Activated T-helper 2 cell treated with anti-CD3 and anti-CD28 coated beads, Interferon-gamma antibody, Interleukin-2, Interleukin-4, amounts not matched to agents 10 μg/mL and 5 μg/mL and 100 μg/mL, durations not matched to agents 14 hours and 24 hours and 36 hours (primary cell): ENCODE measurements at places on chromosomes 16 and 17. TPM values are rescaled to one million over a fixed set of nuclear protein-coding genes. Genes with fewer than 3 reads are reported as not detected.

GRCh38 chr16:49776085-49776595 lies 79.8 kb downstream of the ZNF423 start:
- DNase-seq: no peak

GRCh38 chr17:5667871-5668270 lies 83.6 kb upstream of the NLRP1 start:
- DNase-seq: no peak

The BCO1 gene
- total RNA-seq: not detected in 2 replicates

The CCDC154 gene
- 0.80 and 1.2 TPM in 2 replicates for total RNA-seq

The ICAM2 gene
- 83.2 and 85.6 TPM in 2 replicates for total RNA-seq

DNA sequence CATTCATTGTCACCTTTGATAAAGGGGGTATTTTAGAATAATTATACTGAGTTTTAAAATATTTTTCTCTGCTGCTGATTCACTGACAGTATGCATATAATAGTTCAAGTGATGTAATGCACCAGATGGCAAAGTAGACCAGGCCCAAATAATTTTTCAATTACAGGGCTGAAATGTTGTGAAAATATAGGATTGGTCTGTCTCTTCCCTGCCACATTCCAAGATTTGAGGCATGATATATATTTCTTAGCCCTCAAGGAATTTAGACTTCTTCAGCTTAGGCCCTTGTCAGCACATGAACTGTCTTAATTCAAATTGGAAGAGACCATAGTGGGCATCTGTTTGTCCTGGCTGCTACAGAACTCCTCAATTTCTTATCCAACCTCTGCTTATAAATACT lies 39.2 kb upstream of the SLC12A3 start:
- DNase-seq: no peak

The CHST4 gene
- 0.09 TPM in 1 of 2 replicates, not detected in the other for total RNA-seq

DNA sequence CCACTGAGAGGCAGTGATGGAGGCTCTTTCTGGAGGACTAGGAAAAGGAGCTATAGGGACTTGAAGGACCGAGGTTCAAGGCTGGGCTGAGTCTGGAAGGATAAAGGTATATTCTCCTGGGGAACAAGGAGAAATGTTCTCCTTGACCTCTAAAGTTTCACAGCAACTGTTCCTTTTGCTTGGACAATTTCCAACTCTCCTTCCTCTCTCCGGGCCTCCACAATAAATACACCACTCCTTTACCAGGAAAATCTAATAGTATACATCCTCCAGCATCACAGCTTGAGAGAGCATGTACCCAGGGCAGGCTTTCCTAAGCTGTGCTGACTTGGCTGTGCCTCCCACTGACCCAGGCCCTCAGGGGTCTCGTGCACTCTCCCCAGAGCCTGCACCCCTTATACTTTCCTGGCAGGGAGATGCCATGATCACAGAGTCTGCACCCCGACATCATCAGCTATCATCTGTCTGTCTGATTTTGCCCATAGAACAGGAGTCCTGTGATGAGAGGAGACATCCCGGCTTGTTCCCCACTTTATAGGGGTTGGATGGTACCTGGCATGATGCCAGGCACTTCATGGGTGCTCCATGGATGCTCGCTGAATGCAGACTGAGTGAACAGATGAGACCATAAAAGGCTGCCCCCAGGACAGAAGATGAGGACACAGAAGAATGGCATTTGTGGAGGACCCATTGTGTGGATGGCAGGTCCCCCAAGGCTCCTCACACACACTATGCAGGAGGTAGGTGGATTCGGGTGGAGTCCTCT lies 582.6 kb upstream of the CDH5 start:
- DNase-seq: no peak

The KCNJ16 gene
- total RNA-seq: not detected in 2 replicates

GRCh38 chr17:56113486-56113885 lies 39.8 kb upstream of the ANKFN1 start:
- no peak for DNase-seq

DNA sequence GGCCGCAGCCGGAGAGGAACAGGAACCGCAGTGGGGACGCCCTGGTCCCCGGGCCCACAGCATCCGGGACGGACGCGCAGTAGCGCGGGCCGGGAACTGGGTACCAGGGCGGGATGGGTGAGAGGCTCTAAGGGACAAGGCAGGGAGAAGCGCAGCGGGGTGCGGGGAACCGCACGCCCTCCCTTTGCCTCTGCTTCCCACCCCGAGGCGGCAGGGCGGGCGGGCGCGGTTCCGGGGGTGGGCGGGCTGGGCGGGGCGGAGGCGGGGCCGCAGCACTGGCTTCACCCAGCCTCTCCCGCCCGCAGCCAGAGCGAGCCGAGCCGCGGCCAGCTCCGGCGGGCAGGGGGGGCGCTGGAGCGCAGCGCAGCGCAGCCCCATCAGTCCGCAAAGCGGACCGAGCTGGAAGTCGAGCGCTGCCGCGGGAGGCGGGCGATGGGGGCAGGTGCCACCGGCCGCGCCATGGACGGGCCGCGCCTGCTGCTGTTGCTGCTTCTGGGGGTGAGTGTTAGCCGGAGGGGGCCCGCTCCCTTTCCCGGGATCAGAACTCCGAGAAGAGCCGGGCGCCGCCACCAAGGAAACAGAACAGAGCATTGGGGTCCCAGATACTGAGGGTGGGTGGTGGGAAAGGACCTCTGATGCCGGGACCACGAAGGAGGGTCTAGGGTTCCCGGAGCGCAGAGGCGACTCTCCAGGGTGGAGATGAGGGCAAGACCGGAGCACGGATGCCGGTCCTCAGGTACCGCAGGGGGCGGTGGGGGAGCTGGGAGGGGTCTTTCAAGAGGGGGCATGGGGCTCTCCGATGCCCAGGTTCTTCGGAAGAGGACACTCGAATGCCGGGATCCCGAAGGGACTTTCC lies at the start of gene NGFR:
Gene NGFR, plus strand, starts transcription at position 308 of the 856 bp plus-strand sequence. Its CDS starts 125 bp downstream, at position 433.
- DNase-seq: peak; percentile 51

DNA sequence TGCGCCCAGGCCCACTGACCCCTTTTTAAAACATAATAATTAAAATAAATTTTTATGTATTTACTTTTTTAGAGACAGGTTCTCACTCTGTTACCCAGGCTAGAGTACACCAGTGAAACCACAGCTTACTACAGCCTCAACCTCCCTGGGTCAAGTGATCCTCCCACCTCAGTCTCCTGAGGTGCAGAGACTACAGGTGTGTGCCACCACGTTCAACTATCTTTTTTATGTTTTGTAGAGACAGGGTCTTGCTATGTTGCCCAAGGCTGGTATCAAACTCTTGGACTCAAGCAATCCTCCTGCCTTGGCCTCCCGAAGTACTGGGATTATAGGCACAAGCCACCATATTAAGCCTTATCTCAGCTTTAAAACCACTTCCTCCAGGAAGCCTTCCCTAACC lies 56.1 kb upstream of the BCAR1 start:
- DNase-seq: no peak

The NPIPA7 gene
- 6.1 and 6.2 TPM in 2 replicates for total RNA-seq

DNA sequence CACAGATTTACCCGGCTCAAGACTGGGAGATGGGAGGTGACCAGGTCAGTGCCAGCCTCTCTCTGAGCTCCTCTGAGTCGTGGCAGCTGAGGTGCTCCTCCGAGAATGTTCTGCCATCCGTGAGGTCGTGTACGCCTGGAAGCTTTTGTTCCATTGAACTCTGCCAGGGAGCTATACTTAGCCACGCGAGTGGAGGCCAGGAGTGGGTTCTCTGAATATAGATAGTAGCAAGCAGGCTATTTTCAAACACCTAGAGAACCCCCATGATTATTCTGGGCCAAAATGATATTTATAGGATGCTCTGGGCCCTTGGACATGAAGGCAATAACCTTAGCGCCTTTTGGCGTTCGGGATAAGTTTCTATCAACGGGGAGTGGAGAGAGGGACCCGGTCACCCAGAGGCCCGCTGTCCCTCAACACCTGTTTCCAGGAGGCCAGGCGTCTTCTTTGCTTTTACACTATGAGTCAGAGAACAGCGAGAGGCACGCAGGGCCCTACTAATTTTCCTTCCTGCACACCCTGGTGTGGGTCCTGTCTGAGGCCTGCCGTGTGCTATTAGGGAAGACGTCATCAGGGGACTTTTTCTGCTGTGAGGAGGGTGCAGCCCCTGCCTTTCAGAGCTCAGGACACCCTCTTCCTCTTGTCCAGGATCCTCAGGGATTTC lies 11.0 kb upstream of the MVD start:
- DNase-seq: no peak

DNA sequence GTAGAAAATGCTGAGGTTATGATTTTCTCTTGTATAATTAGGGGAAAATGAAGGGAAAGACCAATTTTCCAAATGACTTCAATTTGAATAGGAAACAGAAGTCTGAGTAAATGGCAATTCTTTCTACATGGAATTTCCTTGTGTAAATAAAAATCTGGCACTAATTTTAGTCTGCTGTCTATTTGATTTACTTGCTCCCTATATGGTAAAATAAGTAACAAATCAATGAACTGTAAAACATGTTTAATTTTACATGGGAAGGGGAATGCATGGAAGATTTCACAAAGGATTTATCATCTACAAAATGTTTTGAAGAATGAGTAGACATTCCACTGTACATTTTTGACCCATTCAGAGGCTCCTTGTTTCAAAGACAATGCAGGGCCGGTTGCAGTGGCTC lies 811.6 kb upstream of the GOT2 start:
- DNase-seq: no peak

The CACNA1H gene
- total RNA-seq: 0.09 TPM in 2 replicates

The PDE6G gene
- 11.1 and 15.4 TPM in 2 replicates for total RNA-seq

The RAB40B gene
- total RNA-seq: 4.8 and 5.4 TPM in 2 replicates

GRCh38 chr17:20896153-20896649 lies 146.6 kb downstream of the USP22 start:
- DNase-seq: peak; percentile 12

DNA sequence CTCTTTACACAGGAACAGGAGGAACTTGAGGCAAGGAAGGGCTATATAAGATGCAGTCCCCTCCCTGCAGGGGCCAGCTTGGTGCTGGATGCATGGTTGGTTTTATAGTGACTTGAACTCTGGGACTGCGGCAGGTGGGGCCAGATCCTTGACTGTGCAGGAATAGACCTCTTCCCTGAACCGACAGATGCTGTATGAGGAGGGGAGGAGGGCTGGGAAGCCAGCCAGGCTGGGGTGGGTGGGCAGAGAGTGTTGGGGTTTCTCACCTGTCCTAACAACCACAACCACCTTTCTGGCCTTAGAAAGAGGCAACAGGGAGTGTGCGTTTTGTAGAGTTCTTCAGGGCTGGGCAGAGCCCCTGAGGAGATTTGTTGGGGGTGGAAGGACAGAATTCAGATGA lies 798.1 kb downstream of the KCNJ18 start:
- DNase-seq: no peak

DNA sequence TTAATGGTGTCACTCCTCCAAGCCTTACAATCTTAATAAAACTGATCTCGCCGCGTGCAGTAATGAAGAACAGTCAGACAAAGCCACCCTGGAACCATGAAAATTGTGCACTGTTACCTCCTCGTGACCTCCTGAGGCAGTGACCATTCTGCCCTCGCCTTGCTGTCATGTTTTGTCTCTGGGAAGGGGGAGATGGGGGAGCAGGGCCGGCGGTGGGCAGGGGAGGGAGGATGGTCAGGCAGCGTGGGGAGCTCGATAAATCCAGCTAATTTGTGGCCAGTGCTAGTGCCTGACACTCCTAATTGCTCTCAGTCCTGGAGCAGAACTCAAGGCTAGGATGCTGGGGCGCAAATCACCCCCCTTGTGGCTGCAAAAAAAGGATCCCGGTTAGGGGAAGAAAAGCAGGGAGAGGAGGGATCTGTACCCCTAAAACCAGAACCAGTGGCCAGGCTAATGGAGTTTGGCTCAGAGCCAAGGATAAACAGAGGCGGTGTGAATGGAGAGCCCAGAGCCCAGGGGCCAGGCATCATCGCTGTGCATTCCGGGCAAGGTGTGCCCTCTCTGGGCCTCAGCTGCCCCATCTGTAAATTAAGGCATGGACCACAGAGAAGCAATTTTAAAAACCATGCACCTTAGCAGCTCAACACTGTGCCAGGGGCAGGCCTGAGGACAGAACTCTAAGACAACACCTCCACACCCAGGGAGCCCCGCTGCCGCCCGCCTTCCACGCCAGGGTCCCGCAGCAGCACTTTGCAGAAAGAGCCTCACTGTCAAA lies 113.3 kb downstream of the ZNF423 start:
- DNase-seq: no peak

- DNase-seq: no peak
These were observed 232.4 kb upstream of the RPL38 start for GRCh38 chr17:73971127-73971526.

DNA sequence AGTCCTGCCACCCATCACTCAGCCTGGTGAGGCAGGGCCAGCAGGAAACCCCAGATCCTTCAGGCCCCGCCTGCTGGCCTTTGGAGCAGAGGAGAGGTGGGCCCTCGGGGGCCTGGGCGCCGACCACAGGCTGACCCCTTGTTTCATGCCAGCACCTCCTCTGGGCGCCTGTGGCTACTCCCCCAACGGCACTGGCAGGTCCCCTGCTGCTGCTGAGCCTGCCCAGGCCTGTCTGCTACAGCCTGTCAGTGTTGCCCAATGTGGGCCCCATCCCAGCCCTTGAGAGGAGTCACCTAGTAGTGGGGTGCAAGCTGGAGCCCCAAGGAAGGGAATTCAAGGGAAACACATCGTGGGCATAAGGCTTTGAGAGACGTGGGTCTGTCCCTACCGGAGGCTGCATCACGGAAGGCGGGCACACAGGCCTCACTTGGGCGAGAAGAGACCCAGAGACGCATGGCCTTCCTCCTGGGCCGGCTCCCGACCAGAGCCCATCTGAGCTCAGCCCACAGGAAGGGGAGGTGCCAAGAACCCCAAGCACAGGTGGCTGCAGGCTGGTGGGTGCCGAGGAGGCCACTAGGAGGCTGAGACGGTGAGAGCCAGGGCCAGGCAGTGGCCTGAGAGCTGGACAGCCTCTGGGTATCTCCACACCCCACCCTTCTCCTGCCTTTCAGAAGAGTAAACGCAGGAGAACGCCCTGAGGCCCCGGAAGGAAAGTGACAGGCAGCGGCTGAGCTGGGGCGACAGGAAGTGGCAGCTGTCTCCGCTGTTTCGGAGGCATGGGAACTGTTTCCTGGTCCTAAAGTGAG lies 8.0 kb upstream of the FASN start:
- peak; percentile 60 for DNase-seq

The TRAF7 gene
- 69.8 and 70.7 TPM in 2 replicates for total RNA-seq

The CPPED1 gene
- total RNA-seq: 9.0 and 9.5 TPM in 2 replicates

GRCh38 chr16:55513616-55514015 lies 4.7 kb downstream of the LPCAT2 start:
- DNase-seq: no peak

DNA sequence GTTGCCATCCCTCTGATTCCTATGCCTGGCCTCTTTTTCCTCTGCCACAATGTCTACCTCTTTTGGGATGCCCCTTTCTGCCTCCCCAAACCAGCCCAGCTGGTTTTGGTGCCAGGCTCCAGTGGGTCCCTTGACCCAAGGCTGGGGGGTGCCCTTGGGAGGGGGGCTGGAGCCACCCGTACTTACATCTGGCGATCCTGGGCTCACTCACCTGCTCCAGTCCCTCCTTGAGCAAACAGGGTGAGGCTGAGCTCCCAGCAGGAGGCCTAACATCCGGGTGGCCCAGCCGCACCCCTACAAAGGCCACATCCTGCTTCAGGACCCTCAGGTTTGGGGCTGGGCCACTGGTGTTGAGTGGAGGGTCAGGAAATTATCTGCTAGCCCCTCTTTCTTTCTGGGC lies 1.2 kb downstream of the ERN2 start:
- no peak for DNase-seq

DNA sequence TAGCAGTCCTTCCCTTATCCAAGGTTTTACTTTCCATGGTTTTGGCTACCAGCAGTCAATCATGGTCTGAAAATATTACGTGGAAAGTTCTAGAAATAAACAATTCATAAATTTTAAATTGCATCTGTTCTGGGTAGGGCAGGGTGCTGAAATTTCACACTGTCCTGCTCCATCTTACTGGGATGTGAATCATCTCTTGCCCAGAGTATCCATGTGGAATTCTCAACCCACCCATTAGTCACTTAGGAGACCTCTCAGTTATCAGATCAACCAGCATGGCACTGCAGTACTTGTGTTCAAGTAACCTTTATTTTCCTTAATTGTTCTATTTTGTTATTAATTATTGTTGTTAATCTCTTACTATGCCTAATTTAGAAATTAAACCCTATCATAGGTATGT lies 202.8 kb upstream of the CPHXL start:
- DNase-seq: no peak

The SPHK1 gene
- total RNA-seq: 16.0 and 16.4 TPM in 2 replicates
